ENCODE measurements at places on chromosomes 2 and 18.

GRCh38 chr18:9890957-9891356, 5.2 kb downstream of the TXNDC2 start:
- DNase-seq: no peak

DNA sequence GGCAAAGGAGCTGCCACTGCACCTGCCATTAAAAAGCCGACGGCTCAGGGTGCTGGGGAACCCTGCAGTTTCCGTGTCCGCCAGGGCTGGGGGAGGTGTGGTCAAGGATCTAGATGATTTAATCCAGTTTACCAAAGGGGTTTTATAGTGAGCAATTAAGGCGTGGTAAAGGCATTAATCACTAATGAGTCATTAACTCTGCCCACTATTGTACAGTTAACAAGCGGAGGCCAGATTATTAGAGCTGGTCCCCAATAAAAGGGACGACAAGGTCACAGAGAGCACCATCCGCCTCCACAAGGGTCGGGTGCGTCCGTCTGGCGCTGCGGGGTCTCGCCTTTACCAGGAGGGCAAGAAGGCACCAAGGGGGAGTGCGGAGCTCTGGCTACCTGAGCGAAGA, 9.6 kb downstream of the RAX start:
- no peak for DNase-seq

GRCh38 chr18:32930695-32931301, 158.0 kb upstream of the KLHL14 start:
- peak; percentile 80 for DNase-seq

GRCh38 chr2:45904267-45904945, 252.9 kb downstream of the PRKCE start:
- no peak for DNase-seq

GRCh38 chr2:136171223-136171622, 53.3 kb upstream of the CXCR4 start:
- no peak for DNase-seq

DNA sequence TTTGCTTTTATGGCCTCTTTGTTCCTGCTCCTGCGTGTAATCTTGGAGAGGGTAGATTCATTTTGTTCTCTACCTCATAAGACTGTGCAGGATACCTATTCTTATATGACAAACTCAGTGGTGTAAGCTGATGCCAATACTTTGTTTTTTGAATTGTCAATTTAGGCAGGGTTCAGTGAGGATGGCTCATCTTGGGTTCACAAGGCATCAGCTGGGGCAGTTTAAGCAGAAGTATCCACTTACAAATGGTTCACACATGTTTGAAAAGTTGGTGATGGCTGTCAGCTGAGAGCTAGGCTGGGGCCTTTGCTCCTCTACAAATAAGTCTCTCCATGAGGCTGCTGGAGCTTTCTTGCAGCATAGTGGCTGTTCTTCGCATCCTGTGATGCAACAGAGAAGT, 920.6 kb upstream of the PIK3C3 start:
- no peak for DNase-seq

GRCh38 chr2:39947294-39948015, 168.4 kb upstream of the THUMPD2 start:
- no peak for DNase-seq

GRCh38 chr2:155980941-155981560, 351.5 kb downstream of the NR4A2 start:
- DNase-seq: no peak

DNA sequence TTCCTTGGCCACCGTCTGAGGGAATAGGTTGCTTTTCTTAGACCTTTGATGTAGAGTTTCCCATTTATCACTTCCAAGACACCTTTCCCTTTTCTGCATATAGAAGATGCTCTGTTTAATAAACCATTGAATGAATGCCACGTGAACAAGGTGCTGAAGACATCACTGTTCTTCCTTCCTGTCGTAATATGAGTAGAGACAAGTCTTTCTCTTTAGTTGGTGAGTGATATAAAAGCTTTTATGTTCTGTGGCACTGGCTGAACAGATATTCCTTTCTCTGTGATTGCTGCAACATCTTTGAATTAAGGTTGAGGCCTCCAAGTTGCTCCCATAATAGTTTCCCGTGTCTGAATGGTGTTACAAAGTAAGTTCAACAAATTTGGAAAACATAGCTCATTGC, 38.7 kb downstream of the TTC39C start:
- no peak for DNase-seq

- no peak for DNase-seq
Measured at GRCh38 chr2:127567351-127567854, 31.9 kb downstream of the MYO7B start.

- DNase-seq: no peak
Measured at GRCh38 chr2:127648321-127648720, 2.4 kb downstream of the GPR17 start.

- no peak for DNase-seq
Measured at GRCh38 chr2:39240758-39241157, 3.0 kb downstream of the CDKL4 start.

GRCh38 chr2:64831134-64831976, 157.8 kb upstream of the SLC1A4 start:
- DNase-seq: peak; percentile 91

GRCh38 chr2:85714841-85715240, 20.7 kb downstream of the GNLY start:
- DNase-seq: no peak

DNA sequence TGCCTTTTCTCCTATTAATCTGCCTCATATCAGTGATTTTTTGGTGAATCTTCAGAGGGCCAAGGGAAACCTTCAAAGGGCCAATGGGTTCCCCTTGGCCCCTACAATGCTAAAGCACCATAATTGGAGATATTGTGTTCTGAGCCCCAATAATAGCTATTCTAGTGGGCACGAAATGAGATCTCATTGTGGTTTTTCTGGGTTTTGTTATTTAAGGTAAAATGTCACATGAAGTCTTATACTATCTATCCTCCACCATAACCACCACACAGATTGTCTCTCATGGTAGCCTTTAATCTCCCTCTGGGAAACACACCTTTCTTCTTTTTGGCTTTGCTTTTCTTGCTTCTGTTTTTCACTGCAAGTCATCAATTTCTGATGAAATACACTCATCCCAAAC, 152.8 kb downstream of the B3GNT2 start:
- no peak for DNase-seq

DNA sequence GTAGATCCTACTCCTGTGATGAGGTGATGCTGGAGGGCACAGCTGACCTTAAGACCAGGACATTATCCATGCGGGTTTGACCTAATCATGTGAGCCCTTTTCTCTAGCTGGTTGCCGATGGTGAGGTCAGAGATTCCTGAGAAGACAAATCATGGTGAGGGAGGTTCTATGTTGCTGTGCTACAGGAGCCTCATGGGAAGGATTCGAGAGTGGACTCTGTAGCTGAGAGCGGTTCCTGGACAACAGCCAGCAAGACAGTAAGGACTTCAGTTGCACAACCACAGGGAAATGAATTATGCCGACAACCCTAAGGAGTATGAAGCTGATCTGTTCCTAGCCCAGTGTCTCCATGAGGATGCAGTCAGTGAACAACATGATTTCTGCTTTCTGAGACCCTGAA, 80.4 kb downstream of the EPB41L3 start:
- DNase-seq: peak; percentile 99

DNA sequence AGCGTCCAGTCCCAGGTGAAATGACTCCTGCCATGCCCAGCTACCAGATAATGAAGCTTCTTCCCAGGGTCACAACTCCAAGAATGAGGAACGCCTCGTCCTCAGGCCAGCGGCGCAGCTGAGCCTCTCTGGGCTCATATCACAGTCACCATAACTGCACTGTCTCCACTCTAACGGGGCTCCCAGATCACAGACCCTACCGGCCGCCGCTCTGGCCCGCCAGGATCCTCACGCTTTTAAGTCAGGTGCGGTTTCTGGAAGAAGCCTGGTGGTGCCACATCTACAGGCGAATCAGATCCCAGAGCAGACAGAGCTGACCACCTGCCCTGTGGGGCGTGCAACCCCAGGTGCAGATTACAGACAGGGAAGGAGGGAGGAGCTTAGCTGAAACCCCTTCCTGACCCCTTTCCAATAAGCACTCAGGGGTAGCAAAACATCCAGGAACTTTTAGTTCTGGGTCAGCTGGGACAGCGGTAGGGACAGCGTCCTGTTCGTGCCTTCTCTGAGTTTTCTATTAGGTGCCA, 3.7 kb upstream of the ACKR3 start:
- DNase-seq: no peak

- DNase-seq: peak; percentile 80
Measured at GRCh38 chr2:43041661-43042360, 184.6 kb downstream of the ZFP36L2 start.

- DNase-seq: no peak
Measured at GRCh38 chr2:190800528-190800927, 80.1 kb upstream of the GLS start.

DNA sequence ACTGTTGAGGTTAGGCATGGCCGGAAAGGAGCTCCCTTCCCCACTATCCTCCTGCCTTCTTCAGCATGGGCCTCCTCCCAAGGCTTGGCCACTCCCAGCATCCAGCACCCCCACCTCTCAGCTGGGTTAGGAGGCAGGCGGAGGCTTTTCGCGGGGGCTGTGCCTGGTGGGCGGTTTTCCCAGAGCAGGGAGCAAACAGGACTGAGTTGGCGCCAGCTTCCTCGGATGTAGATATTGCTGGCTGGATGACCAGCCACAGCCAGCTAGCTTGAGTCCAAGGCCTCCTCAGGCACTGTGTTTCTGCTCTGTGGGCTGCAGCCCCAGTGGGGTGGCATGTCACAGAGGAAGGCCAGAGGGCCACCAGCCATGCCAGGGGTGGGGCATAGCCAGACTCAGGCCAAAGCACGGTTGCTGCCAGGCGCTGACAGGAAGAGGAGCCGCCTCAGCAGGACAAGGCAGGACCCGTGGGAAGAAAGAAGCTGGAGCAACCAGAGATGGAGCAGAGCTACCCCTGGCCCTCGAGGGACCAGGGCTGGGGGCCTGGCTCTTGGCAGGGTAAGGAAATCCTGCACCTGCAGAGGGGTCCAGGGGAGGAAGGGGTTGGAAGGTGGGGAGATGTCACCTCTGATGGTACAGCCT, at the start of gene TCF23:
TSS of gene TCF23 (plus strand) at position 204 of the 639 bp plus-strand sequence. CDS start at position 334, 130 bp downstream.
- no peak for DNase-seq

- DNase-seq: peak; percentile 44
Measured at GRCh38 chr2:32812316-32812715, 134.4 kb upstream of the LTBP1 start.

DNA sequence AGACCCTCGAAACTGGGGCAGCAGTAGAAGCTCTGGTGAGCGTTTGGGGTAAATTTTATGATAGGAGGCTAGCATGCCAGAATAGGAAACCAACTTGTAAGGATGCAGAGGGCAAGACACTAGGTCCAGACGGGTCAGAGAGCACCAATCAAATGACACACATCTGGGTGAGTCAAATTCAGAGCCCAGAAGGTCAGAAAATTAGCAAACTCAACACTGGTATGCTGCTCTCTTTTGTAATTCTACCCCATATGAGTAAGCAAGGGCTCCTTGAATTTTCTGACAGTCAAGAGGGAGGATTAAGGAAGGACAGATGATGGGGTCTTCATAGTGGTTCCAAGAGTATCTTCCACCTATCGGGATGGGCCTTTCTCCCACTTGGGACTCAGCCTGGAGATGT, 209.8 kb downstream of the BCL2 start:
- no peak for DNase-seq

- no peak for DNase-seq
Measured at GRCh38 chr2:109006971-109007370, 18.0 kb upstream of the EDAR start.

DNA sequence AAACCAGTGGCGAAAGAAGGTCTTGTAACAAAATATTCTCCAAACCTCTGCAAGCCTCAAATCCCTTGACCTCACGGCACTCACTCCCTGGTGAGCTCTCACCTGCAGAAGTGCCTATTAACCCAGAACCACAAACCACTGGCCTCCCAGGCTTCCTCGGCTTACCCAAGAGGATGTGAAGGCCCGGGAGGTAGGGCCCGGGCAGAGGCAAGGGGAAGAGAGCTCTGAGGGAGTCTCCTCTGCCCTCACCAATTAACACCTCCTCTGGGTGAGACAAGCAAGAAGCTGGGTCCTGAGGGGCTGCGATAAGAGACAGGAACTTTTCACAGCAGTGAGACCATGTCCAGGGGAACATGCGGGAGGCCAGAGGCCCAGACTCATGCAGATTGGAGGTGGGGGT, 53.7 kb downstream of the EMX1 start:
- DNase-seq: no peak

DNA sequence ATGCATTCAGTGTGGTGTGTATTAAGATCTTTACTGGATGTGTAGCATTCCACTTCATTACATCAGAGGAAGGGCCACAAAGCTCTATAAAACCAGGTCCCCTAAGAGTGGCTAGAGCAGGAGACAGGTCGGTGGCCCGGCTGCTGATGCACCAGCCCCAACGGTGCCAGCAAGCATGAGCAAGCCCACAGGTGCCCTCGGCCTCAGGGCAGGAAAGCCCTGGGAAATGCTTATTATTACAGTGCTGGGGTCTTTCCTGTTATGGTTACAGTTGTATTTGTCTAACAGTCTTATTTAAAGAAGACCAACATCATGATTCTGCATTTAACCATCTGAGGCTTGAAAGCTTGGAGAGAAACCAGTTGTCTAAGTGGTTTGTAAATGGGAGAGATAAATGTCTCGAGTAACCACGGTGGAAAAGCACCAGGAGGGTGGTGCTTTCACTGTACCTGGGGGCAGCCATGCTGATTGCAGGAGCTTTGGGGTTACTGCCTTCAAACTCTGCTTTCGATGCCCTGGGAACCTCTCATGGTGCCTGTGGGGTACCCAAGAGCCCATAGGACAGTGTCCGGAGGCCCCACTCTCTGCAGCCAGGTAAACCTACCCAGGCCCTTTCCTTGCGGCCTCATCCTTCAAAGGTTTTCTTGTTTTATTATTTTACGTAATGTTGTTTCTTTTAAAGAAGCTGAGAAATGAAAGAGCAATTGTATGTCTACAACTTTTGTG, 133.1 kb downstream of the SH3RF3 start:
- DNase-seq: no peak

- no peak for DNase-seq
Measured at GRCh38 chr2:61857224-61857623, 3.4 kb upstream of the FAM161A start.

- DNase-seq: no peak
Measured at GRCh38 chr2:179170901-179171300, 93.7 kb downstream of the SESTD1 start.

- no peak for DNase-seq
Measured at GRCh38 chr2:141062031-141062430, 1068.8 kb downstream of the LRP1B start.

DNA sequence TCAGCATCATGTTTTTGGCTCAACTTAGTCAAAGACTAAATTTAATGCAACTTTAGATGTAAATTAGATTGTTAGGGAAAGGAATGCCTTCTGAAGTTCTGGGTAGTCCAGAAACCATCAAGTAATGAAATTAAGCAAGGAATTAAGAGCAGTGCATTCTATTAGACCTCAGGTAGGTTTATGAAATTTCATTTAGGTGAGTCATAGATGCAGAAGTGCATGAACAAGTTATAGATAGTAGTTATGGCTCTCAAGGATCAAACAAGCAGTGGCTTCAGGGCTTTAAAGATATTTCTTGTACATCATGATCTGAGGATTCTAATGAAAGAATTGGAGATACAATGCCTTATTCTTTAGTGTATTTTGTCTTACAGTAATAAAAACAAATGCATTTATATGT, 25.4 kb upstream of the SPOPL start:
- DNase-seq: no peak

- DNase-seq: no peak
Measured at GRCh38 chr2:198525211-198525969, 721.0 kb downstream of the PLCL1 start.

Measured in choroid plexus epithelial cell (primary cell).